ENCODE measurements at places on chromosomes 6 and 20. TPM values are rescaled to one million over a fixed set of nuclear protein-coding genes. Genes with fewer than 3 reads are reported as not detected.

TFAP2A gene
- 2.1 TPM for total RNA-seq

PLCB1 gene
- total RNA-seq: 17.6 TPM

COL9A3 gene
- total RNA-seq: 0.20 TPM

PTK6 gene
- total RNA-seq: 0.13 TPM

CPXM1 gene
- total RNA-seq: 0.26 TPM

PNLDC1 gene
- 0.11 TPM for total RNA-seq

MLIP gene
- total RNA-seq: 10.8 TPM

CEP85L gene
- total RNA-seq: 9.1 TPM

TCF15 gene
- total RNA-seq: 0.07 TPM

TMEM244 gene
- not detected for total RNA-seq

POM121L2 gene
- not detected for total RNA-seq

CALHM4 gene
- total RNA-seq: 0.28 TPM

ANKEF1 gene
- total RNA-seq: 2.8 TPM

HRH3 gene
- not detected for total RNA-seq

ARMC2 gene
- total RNA-seq: 0.99 TPM

SLC22A7 gene
- not detected for total RNA-seq

BPIFB2 gene
- total RNA-seq: not detected

SH3BGRL2 gene
- 26.3 TPM for total RNA-seq

HLA-DOB gene
- total RNA-seq: 0.49 TPM

IRF4 gene
- total RNA-seq: 0.07 TPM

MATN4 gene
- not detected for total RNA-seq

SNAP25 gene
- total RNA-seq: not detected

FAM162B gene
- total RNA-seq: 0.35 TPM

TRIM15 gene
- not detected for total RNA-seq

ZC3H12D gene
- 0.18 TPM for total RNA-seq

FUT9 gene
- not detected for total RNA-seq

RNF217 gene
- total RNA-seq: 20.5 TPM

Data from pulmonary artery endothelial cell (primary cell).